ENCODE measurements at places on chromosomes 7 and 10. TPM values are rescaled to one million over a fixed set of nuclear protein-coding genes. Genes with fewer than 3 reads are reported as not detected.

TFPI2 gene
- 66.2 TPM for total RNA-seq

MRC1 gene
- 0.05 TPM for total RNA-seq

GNGT1 gene
- total RNA-seq: not detected

SGPL1 gene
- total RNA-seq: 101 TPM

GIMAP2 gene
- total RNA-seq: not detected

TMUB1 gene
- 44.9 TPM for total RNA-seq

PPP1R17 gene
- not detected for total RNA-seq

HYAL4 gene
- not detected for total RNA-seq

CYP26C1 gene
- not detected for total RNA-seq

IQCE gene
- total RNA-seq: 13.8 TPM

SPDYE2B gene
- not detected for total RNA-seq

CALN1 gene
- not detected for total RNA-seq

ZNF804B gene
- total RNA-seq: not detected

HOXA7 gene
- not detected for total RNA-seq

LLCFC1 gene
- total RNA-seq: not detected

LRRC18 gene
- not detected for total RNA-seq

GPR141 gene
- not detected for total RNA-seq

OR2A12 gene
- not detected for total RNA-seq

TRPV5 gene
- not detected for total RNA-seq

PRPS1L1 gene
- total RNA-seq: not detected

NEBL gene
- total RNA-seq: 3.7 TPM

All from astrocyte (in vitro differentiated cells and primary cell).